ENCODE measurements at places on chromosomes 12 and 14.

- no peak for DNase-seq
Measured at GRCh38 chr12:120851444-120851843, 52.7 kb downstream of the SPPL3 start.

- no peak for DNase-seq
Measured at GRCh38 chr14:79701371-79701770, 509.9 kb downstream of the DIO2 start.

DNA sequence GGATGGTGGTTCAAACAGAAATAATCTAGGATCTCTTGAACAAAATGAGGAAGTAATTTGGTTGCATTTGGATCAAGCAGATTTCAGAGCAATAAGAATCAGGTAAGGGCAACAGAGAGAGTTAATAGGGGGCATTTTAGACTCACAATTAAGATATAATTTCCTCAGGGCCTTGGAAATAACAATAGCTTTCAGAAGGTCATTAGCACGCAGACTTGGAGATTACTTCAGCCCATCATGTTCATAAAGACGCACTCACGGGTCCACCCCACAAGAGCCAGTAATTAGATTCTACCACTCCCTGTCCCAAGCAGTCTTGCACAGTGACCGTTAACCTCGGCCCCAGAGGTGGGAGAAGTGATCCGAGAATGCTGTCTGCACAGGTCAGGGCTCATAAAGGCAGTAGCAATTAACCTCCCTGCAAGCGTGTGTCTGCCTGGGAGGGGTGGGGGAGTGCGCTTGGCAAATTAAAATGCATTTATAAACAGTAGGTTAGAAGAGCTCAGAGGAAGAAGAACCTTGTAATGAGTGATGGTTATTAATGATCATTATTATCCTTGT, 125.7 kb upstream of the CCDC196 start:
- DNase-seq = no peak

GRCh38 chr12:104737791-104738301, 220.2 kb downstream of the SLC41A2 start:
- DNase-seq = no peak

GRCh38 chr12:93762059-93762719, 85.0 kb downstream of the CRADD start:
- no peak for DNase-seq

DNA sequence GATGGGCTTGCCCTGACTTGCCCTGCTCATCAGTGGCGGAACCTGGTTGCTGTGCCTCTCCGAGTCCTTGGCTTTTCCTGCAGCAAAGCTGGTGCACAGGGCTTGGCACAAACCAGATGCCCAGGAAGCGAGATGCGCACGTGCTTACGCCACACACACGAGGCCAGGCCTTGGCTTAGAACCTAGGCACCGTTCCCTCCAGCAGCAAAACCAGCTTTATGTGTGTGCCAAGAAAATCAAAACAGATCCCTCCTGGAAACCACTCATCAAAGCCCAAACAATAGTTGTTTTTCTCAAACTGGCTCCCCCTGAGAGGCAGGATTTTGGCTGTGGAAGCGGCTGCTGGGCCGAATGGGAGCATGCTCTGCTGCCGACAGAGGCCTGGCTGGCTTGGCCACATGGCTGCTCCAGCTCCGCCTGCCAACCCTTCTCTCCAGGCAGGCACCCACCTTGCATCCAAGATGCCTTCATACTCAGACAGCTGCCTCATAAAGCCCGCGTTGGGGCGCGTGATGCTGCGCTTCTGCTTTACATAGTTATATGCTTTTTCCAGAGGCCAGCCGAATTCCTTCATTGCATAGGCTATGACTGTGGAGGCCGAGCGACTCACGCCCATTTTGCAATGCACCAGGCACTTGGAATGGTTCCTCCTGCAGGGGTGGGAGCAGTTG, 58.7 kb downstream of the SSH1 start:
- no peak for DNase-seq

DNA sequence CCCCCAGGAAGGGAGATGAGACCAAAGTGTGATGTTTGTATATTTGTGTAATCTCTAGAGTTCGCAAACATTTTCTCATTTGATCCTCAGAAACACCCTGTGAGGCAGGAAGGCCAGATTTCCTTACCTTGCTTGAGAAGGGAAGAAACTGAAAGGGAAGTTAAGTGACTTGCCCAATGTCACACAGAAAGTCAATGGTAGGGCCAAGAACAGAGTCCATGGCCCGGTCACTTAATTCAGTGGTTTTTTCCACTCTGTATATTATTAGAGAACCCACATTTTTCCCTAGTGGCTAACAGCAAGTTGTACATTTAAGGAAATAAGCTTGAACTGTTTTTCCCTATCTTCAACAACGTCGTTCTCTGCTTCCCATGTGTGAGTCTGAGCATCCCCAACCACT, 25.6 kb upstream of the CHPT1 start:
- DNase-seq = no peak

DNA sequence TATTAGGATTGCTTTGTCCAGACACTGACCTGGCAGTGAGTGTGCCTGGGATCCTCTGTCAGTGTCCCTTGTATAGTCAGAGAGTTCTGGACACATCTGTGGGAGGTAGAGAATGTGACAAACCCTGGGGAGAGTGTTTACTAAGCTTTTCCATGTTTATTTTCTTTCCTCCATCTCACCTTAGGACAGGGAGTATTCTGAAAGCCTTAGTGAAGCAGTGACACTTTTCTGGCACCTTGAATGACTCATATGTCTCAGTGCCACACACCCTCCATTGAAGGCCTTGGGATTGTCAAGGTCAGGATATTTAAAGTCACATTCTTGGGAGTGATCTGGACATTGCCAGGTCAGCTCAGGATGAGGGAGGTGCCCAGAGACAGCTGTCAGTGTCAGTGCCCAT, 34.9 kb upstream of the CTDSP2 start:
- DNase-seq = no peak

- DNase-seq = no peak
Measured at GRCh38 chr14:93708800-93709199, 79.5 kb downstream of the PRIMA1 start.

DNA sequence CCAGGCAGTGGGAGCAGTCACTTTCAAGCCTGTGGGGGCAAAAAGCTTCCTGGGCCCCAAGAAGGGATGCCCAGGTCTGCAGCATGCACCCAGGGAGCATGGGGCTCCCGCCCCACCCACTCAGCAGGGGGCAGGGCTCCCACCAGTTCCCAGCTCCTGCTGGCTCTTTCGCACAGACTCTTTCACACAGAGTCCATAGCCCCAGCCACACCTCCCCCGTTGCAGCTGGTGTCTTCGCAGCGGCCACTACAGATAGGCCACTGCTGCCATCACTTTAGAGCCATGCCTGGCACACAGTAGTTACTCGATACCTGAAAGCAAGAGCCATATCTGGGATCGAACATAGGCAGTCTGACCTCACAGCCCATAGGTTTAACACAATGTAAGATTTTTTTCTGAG, 98.2 kb downstream of the NUAK1 start:
- DNase-seq = no peak

- DNase-seq = no peak
Measured at GRCh38 chr12:54463484-54463883, 9.9 kb downstream of the GTSF1 start.

- no peak for DNase-seq
Measured at GRCh38 chr12:53829130-53829819, 77.5 kb upstream of the CISTR start.

- peak; percentile 80 for DNase-seq
Measured at GRCh38 chr12:52903285-52903854, 1.5 kb downstream of the KRT8 start.

GRCh38 chr14:98368916-98369315, 903.1 kb downstream of the BCL11B start:
- DNase-seq = no peak

- peak; percentile 80 for DNase-seq
Measured at GRCh38 chr12:52327052-52327829, 6.0 kb upstream of the KRT83 start.

DNA sequence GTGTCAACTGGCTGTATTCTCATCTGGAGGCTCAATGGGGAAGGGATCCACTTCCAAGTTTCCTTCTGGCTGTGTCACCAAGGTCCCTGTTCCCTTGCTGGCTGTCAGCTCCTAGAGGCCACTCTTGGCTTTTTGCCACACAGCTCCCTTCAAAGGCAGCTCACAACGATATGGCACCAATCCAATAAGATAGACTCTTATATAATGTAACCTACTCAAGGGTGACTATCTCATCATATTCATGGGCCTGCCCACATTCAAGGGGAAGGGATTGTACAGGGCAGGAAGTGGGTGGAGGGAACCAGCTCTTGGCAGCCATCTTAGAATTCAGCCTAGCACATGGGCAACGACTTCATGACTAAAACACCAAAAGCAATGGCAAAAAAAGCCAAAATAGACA, 98.7 kb upstream of the PLXNC1 start:
- DNase-seq = no peak

GRCh38 chr12:132353811-132354210, 24.4 kb upstream of the GALNT9 start:
- DNase-seq = no peak

DNA sequence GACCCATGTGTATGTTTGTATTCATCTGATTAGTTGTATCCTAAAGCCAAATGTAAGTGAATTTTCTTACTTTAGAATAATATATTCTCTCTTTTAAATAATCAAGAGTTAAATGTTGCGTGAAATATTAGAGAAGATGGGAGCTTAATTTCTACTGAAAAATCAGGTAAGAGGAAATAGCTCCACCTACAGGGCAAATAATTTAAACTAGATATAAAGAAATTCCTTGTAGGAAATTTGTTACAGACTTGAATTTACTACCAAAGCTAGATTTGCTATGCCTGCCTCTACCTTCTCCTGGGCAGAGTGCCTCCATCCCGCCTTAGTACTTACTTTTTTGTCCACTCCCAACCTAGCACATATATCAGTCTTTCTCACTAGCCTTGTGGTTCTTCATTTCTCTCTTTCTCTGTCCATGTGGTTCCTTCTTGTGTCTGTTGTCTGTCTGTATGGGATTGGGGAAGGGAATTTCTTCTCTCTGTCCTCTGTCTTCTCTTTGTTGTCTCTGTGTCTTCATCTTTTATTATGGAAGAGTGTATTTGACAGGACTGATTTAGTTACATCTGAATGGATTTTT, 44.7 kb downstream of the PALS1 start:
- DNase-seq = peak; percentile 38

- no peak for DNase-seq
Measured at GRCh38 chr12:5047729-5048128, 4.0 kb downstream of the KCNA5 start.

DNA sequence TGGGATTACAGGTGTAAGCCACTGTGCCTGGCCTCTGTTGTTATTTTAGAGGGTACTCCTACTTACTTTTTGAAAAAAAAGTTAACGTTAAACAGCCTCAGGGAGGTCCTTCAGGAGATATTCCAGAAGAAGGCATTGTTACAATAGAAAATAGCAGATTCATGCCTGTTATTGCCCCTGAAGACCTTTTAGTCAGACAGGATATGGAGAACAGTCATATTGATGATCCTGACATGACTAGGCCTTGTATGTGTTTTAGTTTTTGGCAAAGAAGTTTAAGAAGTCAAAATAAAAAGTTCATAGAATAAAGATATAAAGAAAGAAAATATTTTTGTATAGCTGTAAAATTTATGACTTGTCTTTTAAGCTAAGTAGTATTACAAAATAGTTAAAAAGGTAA, 45.3 kb downstream of the WASHC3 start:
- no peak for DNase-seq

- DNase-seq = no peak
Measured at GRCh38 chr12:92218394-92219077, 72.9 kb upstream of the BTG1 start.

DNA sequence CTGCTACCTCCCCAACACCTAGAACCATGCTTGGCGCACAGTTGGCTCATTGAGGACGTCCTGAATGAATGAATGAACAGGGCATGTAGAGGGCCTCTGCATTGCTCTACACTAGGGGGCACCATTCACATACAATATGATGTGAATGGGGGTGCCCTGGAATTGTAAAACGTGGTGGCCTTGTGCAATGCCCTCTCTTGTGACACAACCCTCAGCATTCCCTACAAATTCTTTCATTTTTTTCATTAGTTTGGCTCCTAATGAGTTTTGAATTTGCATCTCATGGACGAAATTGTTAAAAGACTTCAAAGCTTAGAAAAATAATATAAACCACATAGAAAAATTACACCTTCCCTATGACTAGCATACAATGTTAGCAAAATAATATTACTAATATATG, 2.3 kb upstream of the DIO2 start:
- DNase-seq = peak; percentile 1

- no peak for DNase-seq
Measured at GRCh38 chr14:51176839-51177238, 63.2 kb upstream of the TMX1 start.

- DNase-seq = no peak
Measured at GRCh38 chr14:96409701-96410100, 17.8 kb downstream of the AK7 start.
